ENCODE measurements at places on chromosomes 2 and 18.

DNA sequence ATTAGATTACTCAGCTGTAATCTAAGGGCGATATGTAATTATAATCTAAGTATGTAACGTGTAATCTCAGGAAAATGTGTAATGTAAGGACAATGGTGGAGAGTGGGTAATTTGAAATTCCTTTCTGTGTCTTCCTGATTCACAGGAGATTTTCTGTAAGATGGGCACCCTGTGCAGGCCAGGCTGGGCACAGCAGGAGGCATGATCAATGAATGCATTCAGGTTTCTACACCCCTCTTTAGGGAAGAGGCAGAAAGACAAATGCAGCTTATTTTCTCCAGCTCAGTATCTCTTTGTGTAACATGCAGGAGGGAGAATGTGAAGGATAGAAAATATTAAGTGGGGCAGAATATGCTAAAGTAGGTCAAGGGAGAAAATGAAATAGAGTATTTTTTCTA, 320.1 kb downstream of the PIK3C3 start:
- DNase-seq = no peak

- no peak for DNase-seq
Observed at GRCh38 chr2:96895746-96896651, 26.1 kb upstream of the SEMA4C start.

DNA sequence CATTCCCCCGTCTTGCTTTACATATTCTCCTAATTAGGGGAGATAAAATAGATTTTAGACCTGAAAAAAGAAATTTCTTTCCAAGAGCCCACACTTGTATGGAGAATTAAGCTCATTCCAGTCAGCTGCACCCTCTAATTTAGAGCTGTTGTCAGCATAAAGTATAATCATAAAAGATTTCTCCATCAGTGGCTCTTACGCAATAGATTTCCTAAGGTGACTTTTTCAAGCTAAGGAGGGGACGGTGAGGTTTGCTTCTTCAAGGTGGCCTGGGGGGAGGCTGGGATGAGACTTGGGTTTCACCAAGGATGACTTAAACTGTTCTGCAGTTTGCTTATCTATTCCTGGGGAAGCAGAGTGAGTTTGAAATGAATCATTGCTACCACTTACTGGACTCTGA, 426.2 kb downstream of the NBAS start:
- no peak for DNase-seq

- DNase-seq = no peak
Observed at GRCh38 chr2:199223791-199224190, 233.9 kb downstream of the SATB2 start.

GRCh38 chr2:56292951-56293350, 109.2 kb downstream of the CCDC85A start:
- DNase-seq = no peak

DNA sequence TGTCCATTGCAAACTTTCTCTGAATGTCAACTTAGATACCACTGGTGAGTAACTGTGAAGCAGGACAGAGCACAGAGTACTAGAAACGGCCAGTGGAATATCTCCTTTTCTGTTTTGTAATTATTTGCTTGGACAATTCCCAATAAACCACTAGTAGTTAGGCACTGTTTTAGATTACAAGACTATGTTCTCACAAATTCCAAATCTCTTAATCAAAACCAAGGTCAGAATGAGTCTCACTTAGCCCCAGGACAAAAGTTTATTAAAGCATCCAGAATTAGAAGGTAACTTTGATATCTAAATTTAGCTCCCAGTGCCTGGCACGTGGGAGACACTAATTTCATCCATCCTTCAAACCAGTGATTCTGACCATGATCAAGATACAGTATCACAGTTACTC, 89.0 kb downstream of the ZNF521 start:
- no peak for DNase-seq

- no peak for DNase-seq
Observed at GRCh38 chr2:31232586-31232985, 1.4 kb upstream of the EHD3 start.

GRCh38 chr18:7017013-7017412, 100.6 kb downstream of the LAMA1 start:
- no peak for DNase-seq

- DNase-seq = no peak
Observed at GRCh38 chr18:35189510-35189909, 51.3 kb upstream of the ZNF397 start.

DNA sequence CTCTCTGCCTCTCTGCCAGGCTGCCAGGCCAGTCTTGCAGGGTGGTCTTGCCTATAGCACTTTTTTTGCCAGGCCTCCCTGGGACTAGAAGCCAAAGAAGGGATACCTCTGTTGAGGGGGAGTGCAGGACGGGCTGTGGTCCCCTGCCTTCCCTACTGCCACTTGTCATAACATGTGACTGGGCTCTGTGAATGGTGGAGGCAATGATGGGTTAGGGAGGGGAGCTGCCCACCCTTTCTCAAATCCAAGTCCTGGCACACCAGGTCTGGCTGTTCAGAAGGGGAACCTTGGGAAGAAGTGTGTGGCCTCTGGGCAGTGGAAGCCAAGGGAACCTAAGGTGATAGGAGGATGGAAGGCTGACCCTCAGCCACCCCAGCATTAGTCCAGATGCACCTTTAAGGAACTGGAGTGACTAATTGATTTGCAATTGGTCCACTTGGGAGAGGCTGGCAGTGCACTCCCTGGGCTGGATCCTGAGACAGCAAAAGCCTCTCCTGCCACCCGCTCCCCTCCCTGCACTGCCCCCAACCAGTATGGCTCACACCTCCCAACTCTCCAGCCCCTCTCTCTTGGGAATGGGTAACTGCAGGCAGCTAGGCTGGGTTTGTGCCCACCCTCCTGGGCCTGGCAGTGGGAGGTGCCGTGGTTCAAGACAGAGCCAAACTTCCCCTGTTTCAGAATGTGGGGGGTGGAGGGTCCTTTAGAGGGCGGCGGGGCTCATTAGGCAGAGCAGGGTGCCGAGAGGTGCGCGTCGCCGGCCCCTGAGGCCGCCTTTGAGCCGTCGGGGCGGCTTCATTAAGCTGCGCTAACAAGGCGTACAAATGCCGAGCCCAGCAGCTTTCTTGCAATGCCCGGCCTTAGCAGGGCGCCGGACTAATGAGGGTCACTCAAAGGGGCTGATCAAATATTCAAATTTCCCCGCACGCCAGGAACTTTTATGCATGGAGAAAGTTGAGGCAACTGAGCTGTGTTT, 4.5 kb upstream of the SIX3 start:
- DNase-seq = no peak

- DNase-seq = no peak
Observed at GRCh38 chr2:9251154-9252001, 44.8 kb downstream of the ASAP2 start.

- no peak for DNase-seq
Observed at GRCh38 chr2:98761267-98761781, 30.4 kb upstream of the MGAT4A start.

- no peak for DNase-seq
Observed at GRCh38 chr18:54440292-54440691, 82.6 kb downstream of the C18orf54 start.

- DNase-seq = no peak
Observed at GRCh38 chr18:78939105-78939504, 40.5 kb upstream of the SALL3 start.

DNA sequence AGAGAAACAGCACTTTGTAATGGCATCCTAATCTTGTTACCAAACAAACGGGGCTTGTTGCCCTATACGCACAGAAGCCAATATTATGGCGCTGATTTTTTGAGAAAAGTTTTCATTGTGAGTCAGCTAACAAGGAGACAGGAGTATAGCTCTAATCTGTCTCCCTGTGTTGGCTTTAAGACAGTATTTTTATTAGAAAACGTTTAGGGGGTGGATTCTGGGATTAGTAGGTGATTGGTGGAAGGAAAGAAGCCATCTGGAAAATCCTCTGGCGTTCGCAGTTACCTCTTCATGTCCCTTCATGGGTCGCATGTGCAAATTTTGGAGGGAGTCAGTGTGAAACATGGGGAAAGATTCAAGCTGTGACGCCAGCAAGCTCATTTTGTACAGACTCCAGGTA, 698 bp upstream of the TMEM237 start:
- no peak for DNase-seq

DNA sequence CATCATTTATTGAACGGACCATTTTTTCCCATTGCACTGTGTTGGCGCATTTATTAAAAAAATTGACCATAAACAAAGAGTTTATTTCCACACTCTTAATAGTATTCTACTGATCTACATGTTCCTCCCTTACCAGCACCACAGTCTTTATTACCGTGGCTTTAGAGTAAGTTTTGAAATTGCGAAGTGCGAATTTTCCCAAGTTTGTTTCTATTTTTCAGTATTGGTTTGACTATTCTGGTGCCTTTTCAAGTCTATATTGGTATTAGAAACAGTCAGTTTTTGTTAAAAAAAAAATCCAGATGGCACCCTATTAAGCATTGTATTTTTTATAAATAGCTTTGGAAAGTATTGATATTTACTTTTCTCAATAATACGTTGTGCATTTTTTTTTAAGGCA, 795.1 kb upstream of the HS6ST1 start:
- no peak for DNase-seq

DNA sequence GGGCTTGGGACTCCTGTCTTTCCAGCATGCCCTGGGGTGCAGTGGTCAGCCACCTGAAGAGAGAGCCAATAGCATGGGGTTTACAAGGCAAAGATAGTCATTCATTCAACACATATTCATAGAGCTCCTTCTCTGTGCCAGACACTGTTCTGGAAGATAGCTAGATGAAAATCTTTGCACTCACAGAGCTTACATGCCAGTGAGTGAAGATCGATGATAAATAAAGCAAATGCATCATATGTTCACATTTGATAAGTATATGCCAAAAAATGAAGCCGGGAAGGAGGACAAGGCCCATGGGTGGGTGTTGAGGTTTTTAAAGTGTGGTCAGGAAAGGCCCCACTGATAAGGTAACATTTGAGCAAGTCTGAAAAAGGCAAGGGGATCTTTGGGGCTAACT, 130.8 kb upstream of the CDCA7 start:
- no peak for DNase-seq

DNA sequence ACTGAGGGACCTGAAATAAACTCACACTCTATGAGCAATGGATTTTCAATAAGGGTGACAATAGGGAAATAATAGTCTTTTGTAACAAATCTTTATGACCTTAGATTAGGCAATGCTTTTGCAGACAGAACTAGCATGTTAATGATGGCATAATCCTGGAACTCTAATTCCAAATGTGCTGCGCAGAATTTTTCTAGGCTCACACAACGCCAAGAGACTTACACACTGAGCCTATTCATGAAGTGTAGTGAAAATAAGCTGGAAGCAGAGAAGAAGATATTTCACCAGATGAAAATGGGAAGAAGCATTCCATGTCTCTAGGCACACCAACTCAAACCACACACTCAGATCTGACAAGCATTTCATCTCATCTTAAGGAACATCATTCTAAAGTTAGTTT, 178.5 kb downstream of the L3MBTL4 start:
- no peak for DNase-seq

- no peak for DNase-seq
Observed at GRCh38 chr2:118689456-118689855, 158.0 kb downstream of the EN1 start.

- DNase-seq = no peak
Observed at GRCh38 chr2:43191947-43192516, 34.4 kb downstream of the ZFP36L2 start.

DNA sequence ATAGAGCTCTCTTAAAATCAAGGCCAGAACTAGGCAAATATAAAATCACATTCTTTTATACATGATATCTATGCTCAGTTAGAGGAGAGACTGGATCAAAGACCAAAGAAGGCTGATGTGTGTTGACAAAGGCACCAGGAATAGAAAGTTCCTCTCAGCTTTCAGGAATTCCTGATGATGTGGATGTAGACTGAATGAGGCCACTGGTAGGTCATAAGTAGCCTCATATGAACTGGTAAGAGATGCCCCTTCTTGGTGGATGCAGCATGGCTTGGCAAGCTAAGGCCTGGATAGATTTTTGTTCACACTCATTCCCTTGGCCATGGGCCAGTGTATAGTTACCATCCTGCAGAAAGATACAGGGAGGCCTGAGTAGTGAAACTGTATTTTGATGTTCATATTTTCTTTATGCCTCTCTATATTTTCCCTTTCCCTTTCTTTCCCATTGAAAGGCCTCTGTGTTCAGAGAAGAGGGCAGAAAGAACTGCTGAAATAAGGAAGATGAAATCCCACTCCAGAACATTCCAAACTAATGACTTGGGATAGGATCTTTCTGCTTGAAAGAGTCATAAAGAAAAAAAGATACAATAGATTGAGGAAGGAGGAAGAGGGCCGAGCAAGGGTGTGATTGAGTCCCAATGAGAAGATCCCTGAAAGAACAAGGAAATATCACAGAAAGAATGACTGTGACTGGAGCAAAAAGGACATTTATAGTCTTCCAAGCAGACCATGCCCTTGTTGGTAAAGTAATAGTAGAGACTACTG, 2182.7 kb upstream of the PIK3C3 start:
- no peak for DNase-seq

- no peak for DNase-seq
Observed at GRCh38 chr2:68039317-68039716, 23.5 kb downstream of the C1D start.

- no peak for DNase-seq
Observed at GRCh38 chr2:22788749-22789327, 596.1 kb upstream of the KLHL29 start.

- DNase-seq = no peak
Observed at GRCh38 chr2:135318808-135319207, 212.2 kb downstream of the ZRANB3 start.

- no peak for DNase-seq
Observed at GRCh38 chr2:140842110-140842509, 1288.7 kb downstream of the LRP1B start.

- no peak for DNase-seq
Observed at GRCh38 chr2:238716585-238716984, 131.3 kb upstream of the TWIST2 start.

- no peak for DNase-seq
Observed at GRCh38 chr2:16713011-16713423, 47.4 kb upstream of the CYRIA start.

DNA sequence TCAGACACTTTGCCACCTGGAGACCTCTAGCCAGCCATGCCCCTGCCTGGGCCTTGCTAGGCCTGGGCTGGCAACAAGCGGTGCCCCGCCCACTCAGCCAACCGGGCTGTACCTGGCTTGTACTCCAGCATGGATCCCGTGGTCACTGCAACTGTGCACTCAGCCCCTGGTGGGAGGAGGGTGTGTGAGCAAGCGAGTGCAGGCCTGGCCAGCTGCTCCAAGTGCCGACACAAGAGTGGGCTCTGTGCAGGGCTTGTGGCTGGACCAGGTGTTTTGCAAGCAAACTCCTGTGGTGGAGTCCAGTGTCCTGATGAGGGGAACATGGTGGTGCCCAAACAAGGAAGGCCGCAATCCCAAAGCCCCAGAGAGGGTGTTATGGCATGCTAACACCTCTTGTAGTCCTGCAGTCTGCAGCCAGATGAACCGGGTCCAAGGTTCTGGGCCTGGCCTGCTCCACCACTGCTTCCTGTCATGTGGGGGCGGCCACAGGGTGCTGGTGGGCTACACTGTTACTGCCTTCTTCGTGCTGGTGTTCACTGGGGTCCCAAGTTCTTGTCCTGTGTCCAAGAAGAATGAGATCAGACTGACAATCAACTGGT, 60.1 kb upstream of the CD28 start:
- no peak for DNase-seq

- DNase-seq = no peak
Observed at GRCh38 chr18:75253784-75254183, 43.2 kb downstream of the TSHZ1 start.

- DNase-seq = no peak
Observed at GRCh38 chr2:169047256-169048250, 16.4 kb upstream of the ABCB11 start.

- DNase-seq = no peak
Observed at GRCh38 chr18:69388222-69388621, 12.5 kb upstream of the DOK6 start.

All from NCI-H1930 (cell line).